Cardiac muscle cell (in vitro differentiated cells and primary cell): ENCODE measurements at places on chromosomes 5 and 9. TPM values are rescaled to one million over a fixed set of nuclear protein-coding genes. Genes with fewer than 3 reads are reported as not detected.

AQP7 gene
- polyA plus RNA-seq, result 4.2 and 4.5 TPM in 2 replicates

SPATA31E1 gene
- polyA plus RNA-seq, result not detected in 2 replicates

COX7C gene
- polyA plus RNA-seq, result 1,743 and 2,273 TPM in 2 replicates

PCDHGA3 gene
- polyA plus RNA-seq, result 1.4 and 2.2 TPM in 2 replicates

CAPSL gene
- not detected in 2 replicates for polyA plus RNA-seq

SARDH gene
- polyA plus RNA-seq, result 6.0 and 8.5 TPM in 2 replicates

ZNF608 gene
- 39.9 and 61.3 TPM in 2 replicates for polyA plus RNA-seq

SH3TC2 gene
- 0.78 and 0.85 TPM in 2 replicates for polyA plus RNA-seq

ELAVL2 gene
- 3.2 and 9.8 TPM in 2 replicates for polyA plus RNA-seq

TAF11L10 gene
- polyA plus RNA-seq, result not detected in 2 replicates

ARID3C gene
- polyA plus RNA-seq, result 1.4 TPM in 1 of 2 replicates, not detected in the other

AGXT2 gene
- polyA plus RNA-seq, result not detected in 2 replicates

RASEF gene
- 0.27 and 0.57 TPM in 2 replicates for polyA plus RNA-seq

OR2S2 gene
- polyA plus RNA-seq, result not detected in 2 replicates

OR13C4 gene
- polyA plus RNA-seq, result not detected in 2 replicates

GABRG2 gene
- 0.54 and 1.3 TPM in 2 replicates for polyA plus RNA-seq

MCTP1 gene
- 1.3 and 1.4 TPM in 2 replicates for polyA plus RNA-seq

DDX4 gene
- 0.34 TPM in 1 of 2 replicates, not detected in the other for polyA plus RNA-seq

CCDC187 gene
- 0.13 and 0.16 TPM in 2 replicates for polyA plus RNA-seq

GPR150 gene
- 0.35 and 0.39 TPM in 2 replicates for polyA plus RNA-seq

OR1Q1 gene
- polyA plus RNA-seq, result not detected in 2 replicates

SVEP1 gene
- polyA plus RNA-seq, result 1.9 and 2.3 TPM in 2 replicates

CDK7 gene
- polyA plus RNA-seq, result 27.8 and 38.4 TPM in 2 replicates

ABO gene
- polyA plus RNA-seq, result 0.12 TPM in 1 of 2 replicates, not detected in the other

ORM2 gene
- polyA plus RNA-seq, result not detected in 2 replicates

C6 gene
- polyA plus RNA-seq, result 0.27 TPM in 1 of 2 replicates, not detected in the other

FGF1 gene
- not detected in 2 replicates for polyA plus RNA-seq

CLTA gene
- 118 and 147 TPM in 2 replicates for polyA plus RNA-seq

SYK gene
- 0.04 TPM in 1 of 2 replicates, not detected in the other for polyA plus RNA-seq

ACTBL2 gene
- not detected in 2 replicates for polyA plus RNA-seq

ENHO gene
- 8.7 and 13.1 TPM in 2 replicates for polyA plus RNA-seq

ADRA1B gene
- polyA plus RNA-seq, result 0.79 and 0.84 TPM in 2 replicates

TXNDC8 gene
- not detected in 2 replicates for polyA plus RNA-seq

GHR gene
- 2.2 and 3.9 TPM in 2 replicates for polyA plus RNA-seq

SAXO1 gene
- 0.24 and 0.30 TPM in 2 replicates for polyA plus RNA-seq

CNTFR gene
- polyA plus RNA-seq, result 15.5 and 22.4 TPM in 2 replicates

CCL27 gene
- polyA plus RNA-seq, result 1.1 and 1.3 TPM in 2 replicates

ALDH1A1 gene
- polyA plus RNA-seq, result 1.1 and 1.6 TPM in 2 replicates

GLRA1 gene
- polyA plus RNA-seq, result not detected in 2 replicates

NPR3 gene
- polyA plus RNA-seq, result 0.23 and 1.6 TPM in 2 replicates

RXFP3 gene
- not detected in 2 replicates for polyA plus RNA-seq

GABRA1 gene
- not detected in 2 replicates for polyA plus RNA-seq
